ENCODE measurements at places on chromosomes 7 and 10. TPM values are rescaled to one million over a fixed set of nuclear protein-coding genes. Genes with fewer than 3 reads are reported as not detected.
A peak's percentile ranks its signal among the peaks of the same experiment; 100 is the strongest.

DNA sequence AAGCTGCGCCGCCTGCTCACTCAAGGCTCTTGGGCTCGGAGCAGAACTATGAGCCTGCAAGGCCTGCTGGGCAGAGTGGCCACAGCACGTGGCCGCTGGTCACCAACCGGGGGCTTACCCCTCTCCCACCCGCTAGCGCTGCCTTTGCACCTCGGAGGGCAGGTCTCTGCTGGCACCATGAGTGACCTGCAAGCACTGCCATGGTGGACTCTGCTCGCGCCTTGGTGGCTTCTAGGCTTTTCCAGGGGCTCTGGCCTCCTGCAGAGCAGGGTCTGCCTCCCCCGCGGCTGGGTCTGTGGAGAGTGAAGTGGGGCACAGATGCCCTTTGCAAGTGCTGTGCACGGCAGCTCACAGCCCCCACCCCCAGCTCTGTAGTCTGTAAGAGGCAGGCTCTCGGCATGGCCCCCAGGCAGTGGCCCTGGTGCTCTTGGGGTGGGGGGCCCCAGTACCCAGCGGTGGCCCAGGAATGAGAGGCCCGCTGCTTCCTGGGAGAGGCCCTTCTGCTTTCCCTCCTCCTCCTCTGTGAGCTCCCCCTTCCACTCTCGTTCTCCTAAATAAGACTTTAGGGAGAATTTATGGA, 119.6 kb downstream of the INPP5A start:
- no peak for DNase-seq

GRCh38 chr10:88226071-88226659, 357.0 kb downstream of the RNLS start:
- no peak for DNase-seq

DNA sequence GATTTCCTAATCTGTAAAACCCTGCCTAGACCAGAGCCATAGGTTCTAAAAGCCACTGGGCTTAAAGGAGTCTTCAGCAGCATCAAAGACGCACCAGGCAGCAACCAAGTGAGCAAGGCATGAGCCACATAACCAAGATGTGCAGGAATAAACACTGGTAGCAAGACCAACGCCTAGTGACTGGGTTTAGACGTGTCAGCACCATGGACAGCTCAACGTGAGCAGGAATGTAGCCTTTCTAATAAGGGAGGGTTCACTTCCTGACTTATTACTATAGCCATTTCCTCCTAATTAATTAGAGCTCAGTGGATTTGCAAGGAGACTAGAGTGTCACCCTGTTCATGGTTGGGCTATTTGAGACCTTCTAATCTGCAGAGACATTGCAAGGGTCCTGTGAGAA, 223.7 kb downstream of the LHFPL3 start:
- DNase-seq, result peak; percentile 27

GRCh38 chr7:12573885-12574284, 3.4 kb downstream of the SCIN start:
- DNase-seq, result no peak

DNA sequence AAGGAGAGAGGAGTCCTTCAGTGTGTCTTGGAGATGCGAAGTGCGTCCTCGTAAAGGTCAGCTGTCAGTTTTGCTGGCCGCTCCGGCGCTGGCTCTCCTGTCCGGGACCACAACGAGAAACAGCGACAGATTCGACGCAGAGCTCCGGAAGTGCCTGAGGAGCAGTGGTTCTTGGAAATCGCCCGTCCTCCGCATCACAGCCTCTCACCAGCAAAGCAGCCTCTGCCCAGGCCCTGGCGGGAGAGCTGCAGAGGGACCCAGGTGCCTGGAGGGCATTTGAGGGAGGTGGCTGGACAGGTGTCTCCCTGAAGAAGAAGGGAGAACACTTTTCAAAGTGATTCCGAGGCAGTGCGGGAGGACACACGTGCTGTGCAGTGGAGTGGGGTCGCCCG, 11.6 kb upstream of the AP5Z1 start:
- no peak for DNase-seq

DNA sequence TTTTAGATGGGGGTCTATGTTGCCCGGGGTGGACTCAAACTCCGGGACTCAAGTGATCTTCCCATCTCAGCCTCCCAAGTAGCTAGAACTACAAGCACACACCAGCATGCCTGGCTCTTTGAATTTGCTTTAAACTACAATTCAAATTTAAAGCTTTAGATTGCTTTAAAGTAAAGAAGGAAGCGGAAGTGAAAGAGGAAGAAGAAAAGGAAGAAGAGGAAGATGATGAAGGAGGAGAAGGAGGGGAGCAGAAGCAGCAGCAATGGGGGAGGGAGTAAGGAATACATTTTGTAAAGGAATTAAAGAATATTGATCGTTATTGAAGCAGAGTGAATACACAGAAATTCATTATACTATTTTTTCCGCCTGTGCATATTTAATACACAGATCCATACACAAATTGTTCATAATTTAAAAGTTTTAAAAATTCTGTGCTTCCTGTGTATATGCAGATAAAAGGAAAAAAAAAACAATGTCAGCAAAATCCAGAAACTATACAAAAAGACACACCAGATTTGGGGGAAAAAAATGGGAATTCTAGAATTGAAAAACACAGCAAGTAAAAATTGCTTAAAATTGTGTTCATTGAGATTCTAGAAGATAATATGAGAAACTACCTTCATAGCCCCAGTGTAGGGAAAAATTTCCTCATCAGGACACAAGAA, 60.8 kb upstream of the KCNMA1 start:
- no peak for DNase-seq

DNA sequence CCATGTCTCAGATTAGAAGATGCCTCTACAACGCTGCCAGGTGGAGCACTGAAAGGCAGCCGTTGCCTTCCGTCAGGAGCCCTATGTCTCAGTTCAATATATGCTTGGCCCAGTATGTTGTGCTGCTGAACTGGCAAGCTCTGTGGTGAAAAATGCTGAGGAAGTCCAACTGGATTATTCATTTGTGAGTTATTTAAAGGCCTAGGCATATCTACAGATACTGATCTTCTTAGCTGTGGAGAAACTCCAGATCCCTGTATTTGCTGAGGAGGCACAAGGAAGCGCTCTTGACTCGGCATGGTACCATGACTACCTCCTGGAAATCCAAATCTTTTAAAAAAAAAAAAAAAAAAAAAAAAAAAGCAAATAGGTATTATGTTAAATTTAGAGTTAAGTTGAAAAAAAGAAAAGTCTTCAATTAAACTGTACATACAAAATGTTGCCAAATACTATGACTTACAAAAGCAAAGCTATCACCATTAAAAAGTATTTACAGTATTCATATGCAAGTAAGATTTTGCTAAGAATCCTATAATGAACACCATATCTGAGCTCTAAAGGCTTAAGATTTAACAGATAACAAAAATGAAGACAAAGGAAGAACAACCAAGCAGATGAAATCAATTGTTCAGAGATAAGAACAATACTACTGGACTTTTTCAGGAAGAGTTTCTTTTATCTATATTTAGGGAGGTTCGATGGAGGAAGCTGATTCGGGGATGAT, 152.4 kb downstream of the GALNT11 start:
- peak; percentile 6 for DNase-seq

- DNase-seq, result peak; percentile 21
Measured at GRCh38 chr10:48224979-48225560, 49.4 kb downstream of the FRMPD2 start.

- DNase-seq, result no peak
Measured at GRCh38 chr10:25695586-25695985, 238.4 kb upstream of the MYO3A start.

DNA sequence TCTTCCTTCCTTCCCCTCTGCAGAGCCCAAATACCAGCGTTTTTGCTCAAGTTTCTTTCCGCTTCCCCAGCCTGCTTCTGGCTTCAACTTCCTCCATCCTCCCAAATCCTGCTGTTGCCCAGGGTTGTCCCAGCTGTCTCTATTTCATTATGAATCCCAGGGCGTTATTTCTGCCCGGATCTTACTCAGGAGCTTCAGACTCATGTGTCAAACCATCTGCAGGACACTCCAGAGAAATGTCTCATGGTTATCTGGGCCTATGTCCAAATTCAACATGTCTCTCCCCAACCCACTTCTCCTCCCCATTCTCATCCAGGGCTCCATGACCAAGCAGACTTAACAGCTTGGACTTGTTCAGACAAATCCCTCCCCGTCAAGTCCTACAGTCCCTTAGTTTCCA, 15.6 kb downstream of the ARHGAP22 start:
- peak; percentile 63 for DNase-seq

DNA sequence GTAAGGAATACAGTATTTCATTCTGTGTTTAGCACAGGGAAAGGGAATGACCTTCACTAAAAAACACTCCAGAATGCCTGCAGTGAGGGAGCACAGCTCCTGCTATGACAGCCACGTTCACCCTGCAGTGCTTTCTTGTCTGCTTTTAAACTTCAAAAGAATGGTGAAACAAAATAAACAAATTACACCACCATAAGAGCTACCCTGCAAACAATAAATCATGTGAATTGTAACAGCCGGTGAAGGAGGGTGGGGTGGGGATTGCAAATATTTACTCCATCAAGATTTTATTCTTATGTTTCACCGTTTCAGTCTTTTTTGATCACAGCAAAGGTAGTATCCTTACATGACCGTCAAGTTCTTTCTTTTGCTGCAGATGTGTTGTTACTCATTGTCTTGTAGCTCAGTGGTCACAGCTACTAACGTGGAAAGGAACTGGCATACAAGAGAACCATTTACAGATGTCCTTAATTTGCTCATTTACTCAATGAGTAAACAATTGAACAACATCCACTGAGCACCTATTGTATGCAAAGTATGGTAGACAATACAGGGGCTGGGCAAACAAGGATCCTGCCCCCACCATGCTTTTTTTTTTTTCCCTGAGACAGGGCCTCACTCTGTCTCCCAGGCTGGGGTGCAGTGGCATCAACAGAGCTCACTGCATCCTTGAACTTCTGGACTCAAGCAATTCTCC, 4.1 kb upstream of the CHN2 start:
- DNase-seq, result no peak

- no peak for DNase-seq
Measured at GRCh38 chr10:27373566-27374160, 130.4 kb upstream of the RAB18 start.

DNA sequence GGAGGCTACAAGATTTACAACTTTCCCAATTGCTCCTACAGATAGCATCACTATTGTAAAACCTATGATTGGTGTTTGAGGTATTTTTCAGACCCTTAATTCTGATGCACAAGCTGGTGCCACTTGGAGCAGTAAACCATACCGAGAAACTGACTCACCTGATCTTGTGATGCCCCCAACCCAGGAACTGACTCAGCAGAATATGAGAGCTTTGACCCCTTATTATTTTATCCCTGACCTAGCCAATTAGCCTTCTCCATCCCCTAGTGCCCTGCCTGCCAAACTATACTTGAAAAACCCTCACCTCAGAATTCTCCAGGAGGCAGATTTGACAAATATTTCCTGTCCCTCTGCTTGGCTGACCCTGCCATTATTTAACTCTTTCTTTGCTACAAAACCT, 585.9 kb upstream of the GHITM start:
- DNase-seq, result no peak

Gene ANKRD30A
- 0.97 TPM for total RNA-seq

Gene SPDYE6
- total RNA-seq, result not detected

GRCh38 chr10:1153251-1153763, 97.1 kb downstream of the WDR37 start:
- DNase-seq, result no peak

Gene CPN1
- not detected for total RNA-seq

Gene OR13A1
- total RNA-seq, result not detected

DNA sequence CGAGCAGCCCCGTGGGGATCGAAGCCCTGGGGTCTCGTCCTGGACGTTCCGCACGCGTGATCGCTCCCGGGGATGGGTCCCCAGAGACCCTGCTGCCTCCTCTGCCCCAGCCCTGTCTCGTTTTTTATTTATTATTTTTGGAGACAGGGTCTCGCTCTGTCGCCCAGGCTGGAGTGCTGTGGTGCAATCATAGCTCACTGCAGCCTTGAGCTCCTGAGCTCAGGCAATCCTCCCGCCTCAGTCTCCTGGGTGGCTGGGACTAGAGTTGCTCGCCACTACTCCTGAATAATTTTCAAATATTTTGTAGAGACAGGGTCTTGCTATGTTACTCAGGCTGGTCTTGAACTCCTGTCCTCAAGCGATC, 319 bp upstream of the STX1A start:
- no peak for DNase-seq

- DNase-seq, result no peak
Measured at GRCh38 chr10:12661671-12662070, 312.3 kb downstream of the CAMK1D start.

Gene FAM131B
- 1.3 TPM for total RNA-seq

- DNase-seq, result no peak
Measured at GRCh38 chr10:1467334-1468076, 269.8 kb downstream of the ADARB2 start.

DNA sequence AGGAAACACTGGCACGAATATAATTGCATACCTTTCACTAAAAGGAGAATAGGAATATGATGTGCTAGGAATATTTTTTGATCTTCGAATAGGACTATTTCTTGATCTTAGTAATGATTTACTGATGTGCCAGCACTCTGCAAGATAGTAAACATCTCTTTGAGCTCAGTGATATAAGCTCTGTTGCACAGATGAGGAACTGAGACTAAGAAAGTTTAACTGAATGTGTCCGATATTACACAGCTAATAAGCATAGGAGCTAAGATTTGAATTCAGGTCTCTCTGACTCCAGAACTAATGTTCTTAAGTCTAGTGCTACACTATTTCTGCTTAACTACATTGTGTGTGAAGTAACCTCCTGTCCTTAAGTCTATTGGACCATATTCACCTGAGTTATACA, 98.4 kb upstream of the PTPRZ1 start:
- no peak for DNase-seq

- peak; percentile 34 for DNase-seq
Measured at GRCh38 chr7:155860840-155861479, 48.7 kb upstream of the SHH start.

Gene SPDYE18
- not detected for total RNA-seq

- no peak for DNase-seq
Measured at GRCh38 chr7:135159359-135160085, 11.0 kb downstream of the CYREN start.

DNA sequence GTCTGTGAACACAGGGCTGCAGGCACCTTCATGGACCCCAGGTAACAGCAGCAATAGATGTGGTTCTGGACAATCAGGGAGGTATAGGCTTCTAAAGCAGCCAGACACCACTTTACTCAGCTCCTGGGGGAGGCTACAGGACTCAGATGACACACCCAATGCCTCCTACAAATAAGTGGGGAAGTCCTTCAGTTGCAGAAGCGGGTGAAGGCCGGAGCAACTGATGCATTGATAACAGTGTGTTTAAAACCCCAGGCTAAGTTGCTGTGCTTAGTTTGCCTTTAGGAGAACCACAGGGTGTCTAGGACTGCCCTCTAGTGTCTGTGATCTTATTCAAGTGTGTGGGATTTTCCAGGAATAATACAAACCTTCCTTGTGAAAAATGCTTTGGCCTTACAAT, 5.9 kb upstream of the ITGA8 start:
- DNase-seq, result peak; percentile 66

Gene ZNRF2
- 6.5 TPM for total RNA-seq

DNA sequence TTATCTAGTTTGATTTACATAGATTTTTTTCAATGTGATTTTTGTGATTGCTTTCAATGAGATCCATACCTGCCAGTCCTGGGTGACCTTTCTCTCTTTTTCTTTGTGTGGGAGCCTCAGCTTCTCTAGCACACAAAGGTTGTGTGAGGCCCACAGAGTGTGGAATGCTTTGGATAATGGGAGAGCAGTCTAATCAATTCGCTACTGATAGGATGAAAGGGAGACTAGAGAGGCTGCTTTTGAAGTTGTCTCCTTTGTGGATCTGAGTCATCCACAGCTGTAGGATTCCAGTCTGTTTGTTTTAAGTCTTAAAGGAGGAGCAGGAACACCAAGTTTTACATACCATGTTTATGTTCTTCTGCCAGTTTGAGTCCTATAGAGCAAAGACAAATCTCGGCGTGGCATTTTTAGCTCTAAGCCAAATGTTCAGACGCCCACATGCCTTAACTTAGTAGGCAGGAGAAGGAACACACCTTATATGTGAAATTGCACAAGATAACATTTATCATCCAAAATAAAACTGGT, 330.0 kb downstream of the ARL4A start:
- peak; percentile 87 for DNase-seq

All from fibroblast of villous mesenchyme (primary cell).